HT1080 (cell line): ENCODE measurements at places on chromosomes 2 and 18. TPM values are rescaled to one million over a fixed set of nuclear protein-coding genes. Genes with fewer than 3 reads are reported as not detected.

Gene CTAGE1
- not detected in 2 replicates for total RNA-seq

Gene MALL
- 0.07 and 0.77 TPM in 2 replicates for total RNA-seq

Gene C2orf80
- not detected in 2 replicates for total RNA-seq

Gene CFAP53
- 0.31 and 0.33 TPM in 2 replicates for total RNA-seq

Gene HOXD10
- total RNA-seq = 8.6 and 10.5 TPM in 2 replicates

Gene OBSL1
- total RNA-seq = 71.0 and 80.8 TPM in 2 replicates

Gene ST8SIA3
- not detected in 2 replicates for total RNA-seq

Gene ADRA2B
- total RNA-seq = not detected in 2 replicates

Gene ACMSD
- total RNA-seq = not detected in 2 replicates

Gene SH3BP4
- 17.3 and 20.2 TPM in 2 replicates for total RNA-seq

Gene BOLL
- not detected in 2 replicates for total RNA-seq

Gene PROC
- total RNA-seq = not detected in 2 replicates

Gene DAW1
- total RNA-seq = 0.17 TPM in 1 of 2 replicates, not detected in the other

Gene METTL5
- total RNA-seq = 91.0 and 110 TPM in 2 replicates

DNA sequence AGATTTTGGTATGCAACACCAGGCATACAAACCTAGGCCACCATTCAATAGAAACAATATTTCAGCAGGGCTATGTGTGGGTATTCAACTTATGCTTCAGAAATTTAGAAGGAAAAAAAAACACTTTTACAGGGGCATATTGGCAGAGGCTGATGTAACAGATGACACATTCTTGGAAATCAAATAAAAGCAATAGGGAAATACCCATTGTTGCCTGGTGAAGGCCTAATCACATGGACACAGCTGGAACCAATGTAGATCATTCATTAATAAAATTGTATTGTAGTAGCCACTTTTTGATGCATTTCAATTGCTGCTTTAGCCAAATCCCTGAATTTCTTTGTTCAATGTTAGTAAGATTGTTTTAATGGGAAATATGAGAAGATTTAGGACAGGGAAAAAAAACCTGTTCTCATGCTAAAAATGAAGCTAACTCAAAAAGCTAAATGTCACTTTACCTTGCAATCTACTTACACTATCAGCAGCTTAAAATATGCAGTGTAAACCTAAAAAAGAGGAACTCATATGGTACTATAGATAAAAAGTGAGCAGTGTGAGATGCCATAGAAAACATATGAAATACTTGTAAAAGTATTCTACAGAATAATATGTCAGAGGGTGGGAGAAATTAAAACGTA, 289.4 kb downstream of the ZEB2 start:
- DNase-seq = peak; percentile 25

GRCh38 chr2:141506135-141506534, 624.7 kb downstream of the LRP1B start:
- no peak for DNase-seq

DNA sequence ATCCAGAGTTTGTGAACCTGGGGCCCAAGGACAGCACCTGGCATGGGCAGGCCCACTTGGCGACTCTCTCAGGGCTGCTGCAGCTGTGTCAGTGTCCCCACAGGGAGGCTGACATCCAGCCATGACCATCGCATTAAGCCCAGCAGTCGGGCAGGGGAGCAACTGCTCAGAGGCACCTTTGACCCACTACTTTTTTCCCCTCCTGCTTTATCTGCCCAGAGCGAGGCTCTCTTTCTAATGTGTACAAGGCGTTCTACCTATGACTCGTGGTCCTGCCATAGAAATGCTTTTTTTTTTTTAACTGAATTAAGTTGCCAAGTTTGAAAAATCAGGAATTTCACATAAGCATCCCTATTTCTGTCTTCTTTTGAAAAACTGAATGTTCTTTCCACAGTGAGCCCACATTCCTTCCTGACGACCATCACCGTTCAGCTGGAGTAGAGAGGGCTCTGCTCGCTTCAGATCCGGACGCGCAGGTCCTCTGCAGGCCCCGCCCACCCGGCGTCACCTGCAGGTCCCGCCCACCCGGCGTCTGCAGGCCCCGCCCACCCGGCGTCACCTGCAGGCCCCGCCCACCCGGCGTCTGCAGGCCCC, 403 bp upstream of the CLUL1 start:
- no peak for DNase-seq

DNA sequence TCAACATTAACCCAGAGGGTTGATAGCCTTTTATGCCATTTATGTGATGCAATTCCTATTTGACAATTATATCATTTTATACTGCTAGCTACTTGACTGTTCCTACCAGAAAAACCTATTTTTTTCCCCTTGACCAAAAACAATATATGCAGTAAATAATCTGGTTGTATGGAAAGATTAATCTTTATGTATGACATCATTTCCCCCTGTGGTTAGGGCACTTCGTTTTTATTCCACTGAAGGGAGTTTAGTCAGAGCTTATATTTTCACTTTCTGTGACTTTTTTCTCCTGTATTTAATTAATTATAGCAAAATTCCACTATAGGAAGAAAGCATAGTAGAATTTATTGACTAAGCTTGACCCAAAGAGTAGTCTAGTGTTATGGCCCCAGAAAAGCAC, 107.6 kb downstream of the HAUS1 start:
- DNase-seq = peak; percentile 28

DNA sequence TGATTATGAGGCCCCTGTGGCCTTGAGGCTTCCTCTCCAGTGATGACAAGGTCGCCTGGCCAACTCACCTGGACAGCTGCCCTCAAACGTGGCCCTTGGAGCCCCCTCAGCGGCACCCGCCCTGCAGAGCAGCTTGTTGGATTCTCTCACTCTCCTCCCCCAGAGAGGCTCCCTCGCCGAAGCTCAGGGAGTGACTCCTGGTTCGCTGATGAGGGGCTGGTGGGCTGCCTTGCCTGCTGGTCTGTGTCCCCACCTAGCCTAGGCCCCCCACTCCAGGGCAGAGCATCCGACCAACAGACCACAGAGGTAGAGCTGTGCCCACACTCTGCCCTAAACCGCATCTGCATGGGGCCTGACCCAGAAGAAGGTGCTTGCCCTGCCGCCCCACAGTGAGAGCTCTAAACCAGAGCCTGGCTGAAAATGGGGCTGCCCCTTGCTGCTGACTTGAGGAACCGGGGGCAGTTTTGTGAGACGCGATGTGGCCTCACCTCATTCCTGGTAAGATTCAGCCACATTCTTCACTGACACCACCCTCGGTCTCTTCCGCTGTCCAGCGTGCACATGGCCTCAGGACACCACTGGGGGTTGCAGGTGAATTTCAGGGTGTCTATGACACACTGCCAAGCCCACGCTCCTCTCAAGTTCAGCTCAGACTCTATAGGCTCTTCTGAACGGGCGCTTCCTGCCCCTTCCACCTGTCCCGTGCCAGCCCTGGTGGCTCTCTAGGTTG, 131.6 kb downstream of the CABLES1 start:
- DNase-seq = no peak

GRCh38 chr2:118670838-118671237, 176.6 kb downstream of the EN1 start:
- no peak for DNase-seq

GRCh38 chr2:33371304-33372090, 105.0 kb upstream of the RASGRP3 start:
- no peak for DNase-seq

DNA sequence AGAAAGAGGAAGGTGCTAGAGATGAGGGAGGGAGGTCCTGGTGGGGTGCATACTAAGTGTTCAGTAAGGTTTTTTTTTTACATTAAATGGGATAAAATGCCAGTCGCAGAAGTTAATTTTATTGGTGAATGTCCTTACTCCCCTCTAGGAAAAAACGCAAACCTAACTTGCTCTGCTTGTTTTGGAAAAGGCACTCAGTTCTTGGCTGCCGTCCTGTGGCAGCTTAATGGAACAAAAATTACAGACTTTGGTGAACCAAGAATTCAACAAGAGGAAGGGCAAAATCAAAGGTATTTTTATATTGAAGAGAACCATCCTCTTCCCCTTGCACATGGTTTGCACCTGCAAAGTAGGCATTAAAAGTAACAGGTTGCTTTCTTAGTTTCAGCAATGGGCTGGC, 12.7 kb upstream of the IL18R1 start:
- DNase-seq = no peak

DNA sequence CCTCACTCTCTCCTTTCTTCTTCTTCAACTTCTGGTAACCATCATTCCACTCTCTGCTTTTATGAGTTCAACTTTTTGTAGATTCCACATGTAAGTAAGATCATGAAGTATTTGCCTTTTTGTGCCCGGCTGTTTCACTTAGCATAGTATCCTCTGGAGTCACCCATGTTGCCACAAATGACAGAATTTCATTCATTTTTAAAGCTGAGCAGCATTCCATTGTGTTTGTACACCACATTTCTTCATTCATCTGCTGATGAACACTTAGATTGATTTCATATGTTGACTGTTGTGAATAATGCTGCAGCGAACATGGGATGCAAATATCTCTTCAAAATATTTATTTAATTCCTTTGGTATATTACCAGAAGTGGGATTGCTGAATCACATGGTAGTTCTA, 133.6 kb upstream of the ERBB4 start:
- no peak for DNase-seq

DNA sequence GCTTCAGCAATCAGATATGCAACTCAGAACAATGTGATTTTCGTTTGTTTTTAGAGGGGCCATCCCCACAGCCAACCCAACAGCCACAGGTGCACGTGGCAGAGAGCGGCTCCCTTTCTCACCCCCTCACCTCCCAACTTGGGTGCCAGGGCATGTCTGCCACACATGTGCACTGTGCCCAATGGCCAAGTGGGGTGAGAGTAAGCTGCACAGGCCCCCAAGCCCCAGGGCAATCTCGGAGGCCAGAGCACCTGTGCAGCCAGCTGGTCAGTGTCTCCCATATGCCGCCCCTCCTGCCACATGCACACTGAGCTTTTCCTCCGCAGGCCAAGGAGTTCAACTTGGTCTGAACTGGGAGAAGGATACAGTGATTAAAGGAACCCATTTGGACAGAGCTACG, 1130.2 kb downstream of the DSC3 start:
- no peak for DNase-seq

GRCh38 chr2:181440344-181440743, 16.8 kb upstream of the ITGA4 start:
- DNase-seq = no peak

GRCh38 chr2:202115479-202115971, 42.5 kb downstream of the KIAA2012 start:
- peak; percentile 52 for DNase-seq

- DNase-seq = no peak
Observed at GRCh38 chr2:10568736-10569432, 120.8 kb upstream of the ODC1 start.

- peak; percentile 46 for DNase-seq
Observed at GRCh38 chr18:3350566-3351527, 88.9 kb downstream of the MYL12B start.

DNA sequence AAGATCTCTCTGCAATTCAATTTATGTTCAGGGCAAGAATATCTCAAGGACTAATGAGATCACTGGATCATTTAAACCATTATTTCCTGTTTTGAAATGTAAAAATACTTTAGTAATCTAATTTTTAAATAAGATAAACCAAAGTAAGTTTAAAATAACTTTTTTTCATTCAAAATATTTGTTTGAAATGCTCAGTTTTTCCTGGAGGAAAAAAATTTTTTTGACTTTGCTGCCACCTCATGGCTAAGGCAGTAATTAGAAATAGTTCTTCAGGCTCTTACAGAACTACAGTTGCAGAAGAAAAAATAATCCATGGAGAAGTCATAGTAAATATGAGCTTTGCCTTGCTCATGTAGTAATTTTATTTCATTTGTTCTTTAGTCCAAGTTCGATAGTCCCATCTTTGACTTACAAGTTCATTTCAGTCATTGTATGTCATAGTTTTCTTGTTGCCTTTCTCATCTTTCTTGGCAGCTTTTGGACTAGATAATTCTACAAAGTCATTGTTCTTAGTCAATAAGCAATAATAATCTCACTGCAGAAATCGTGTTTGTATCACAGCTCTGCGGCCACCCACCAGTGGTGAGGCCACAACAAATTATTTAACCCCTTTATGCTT, 127.4 kb downstream of the DPP4 start:
- peak; percentile 28 for DNase-seq

DNA sequence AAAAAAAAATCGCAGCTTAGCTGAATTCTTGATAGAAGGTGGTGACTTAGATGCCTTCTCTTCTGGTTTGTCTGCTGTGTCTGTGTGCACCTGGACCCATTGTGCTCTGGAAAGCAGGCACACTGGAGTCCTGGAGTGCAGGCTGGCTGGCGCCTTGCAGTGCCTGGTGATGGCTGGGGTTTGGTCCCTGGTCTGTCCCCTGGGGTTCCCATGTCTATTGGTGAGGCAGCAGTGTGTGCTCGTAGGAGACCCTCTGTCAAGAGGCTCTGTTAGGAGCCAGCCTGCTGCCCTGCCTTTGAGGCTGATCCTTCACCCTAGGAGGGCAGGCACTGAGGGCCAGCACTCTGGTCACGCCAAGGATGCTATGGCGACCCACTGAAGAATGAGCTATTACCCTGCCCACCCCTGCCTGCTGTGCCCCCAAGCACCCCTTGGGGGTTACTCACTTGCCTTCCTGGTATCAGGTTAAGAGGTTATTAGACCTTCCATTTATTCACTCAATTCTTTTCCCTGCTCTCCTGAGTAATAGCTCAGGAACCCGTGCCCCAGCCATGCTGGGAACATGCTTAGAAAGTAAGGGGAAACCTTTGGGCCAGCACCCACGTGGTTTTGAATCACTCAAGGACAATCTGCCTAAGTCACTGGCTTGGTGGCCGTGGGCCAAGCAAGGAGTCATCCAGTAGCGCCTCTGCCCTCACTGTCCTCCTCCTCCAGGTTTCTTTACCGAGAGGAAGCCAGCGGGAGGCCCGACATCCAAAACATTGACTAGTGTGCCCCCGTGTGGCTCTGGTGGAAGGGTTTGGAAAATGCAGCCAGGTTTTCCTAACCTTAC, 284.5 kb downstream of the PRKCE start:
- peak; percentile 99 for DNase-seq

DNA sequence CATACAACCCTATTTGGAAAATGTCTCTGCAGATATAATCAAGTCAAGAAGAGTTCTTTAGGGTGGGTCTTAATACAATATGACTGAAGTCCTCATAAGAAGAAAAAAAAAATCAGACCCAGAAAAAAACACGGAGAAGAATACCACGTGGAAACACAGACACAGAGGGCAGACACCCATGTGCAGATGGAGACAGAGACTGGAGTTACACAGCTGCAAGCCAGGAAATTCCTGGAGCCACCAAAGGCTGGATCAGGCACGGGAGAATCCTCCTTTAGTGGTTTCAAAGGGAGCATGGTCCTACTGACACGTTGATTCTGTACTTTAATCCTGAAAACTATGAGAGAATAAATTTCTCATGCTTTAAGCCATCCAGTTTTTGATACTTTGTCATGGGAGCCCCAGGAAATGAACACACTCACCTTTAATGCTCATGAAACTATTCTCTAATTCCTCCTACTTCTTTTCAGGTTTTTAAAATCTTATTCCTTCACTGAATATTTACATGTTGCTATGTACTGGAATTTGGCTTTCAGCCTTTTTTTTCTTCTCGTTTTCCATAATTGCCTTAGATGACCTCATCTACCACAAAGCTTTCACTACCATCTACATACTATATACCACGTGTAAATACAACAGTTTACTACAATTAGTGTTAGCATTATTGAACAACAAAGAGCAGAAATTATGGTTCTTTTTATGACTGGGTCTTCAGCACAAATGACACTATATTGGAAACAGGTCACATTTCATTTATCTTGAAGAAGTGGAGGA, 529.1 kb downstream of the IRS1 start:
- DNase-seq = no peak

- DNase-seq = no peak
Observed at GRCh38 chr2:172554352-172555271, 1.3 kb upstream of the PDK1 start.

- DNase-seq = peak; percentile 11
Observed at GRCh38 chr2:24359129-24360049, 947 bp downstream of the ITSN2 start.
